ENCODE measurements at places on chromosomes 6 and 20.

- DNase-seq = no peak
These were observed 17.1 kb downstream of the DIDO1 start for GRCh38 chr20:62908971-62909791.

DNA sequence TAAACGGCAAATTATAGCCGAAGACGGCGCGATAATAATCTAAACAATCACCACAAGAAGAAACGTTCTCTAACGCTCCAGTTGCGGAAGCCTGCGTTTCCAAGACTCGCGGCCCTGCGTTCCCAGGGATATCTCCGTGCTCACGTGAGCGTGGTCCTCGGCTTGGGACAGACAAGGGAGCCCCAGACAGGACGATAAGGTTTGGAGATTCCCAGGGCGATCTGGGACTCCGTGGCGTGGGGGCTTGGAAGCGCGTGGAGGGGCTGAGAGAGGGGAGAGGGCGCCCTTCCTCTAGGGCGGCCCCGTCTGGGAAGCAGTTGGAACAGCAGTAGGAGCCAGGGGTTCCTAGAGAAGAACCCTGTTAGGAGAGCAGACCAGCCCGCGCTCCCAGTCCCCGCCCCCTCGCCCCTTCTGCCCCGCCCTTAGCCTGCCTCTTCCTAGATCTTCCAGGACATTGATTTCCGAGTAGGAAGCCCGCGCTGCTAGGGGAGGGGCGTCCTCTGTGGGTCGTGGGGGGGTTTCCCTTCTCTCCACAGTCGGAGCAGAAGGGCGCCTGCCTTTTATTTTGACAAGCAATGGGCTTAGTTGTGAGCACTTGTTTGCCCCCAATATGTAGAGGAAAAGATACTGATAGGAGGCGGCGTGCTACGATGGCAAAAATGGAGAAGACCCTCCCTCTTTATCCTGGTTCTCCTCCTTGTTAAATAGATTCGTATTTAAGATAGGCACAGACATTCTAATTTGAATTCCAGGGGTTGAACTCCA, 10.6 kb downstream of the NRN1 start:
- DNase-seq = peak; percentile 85

GRCh38 chr6:107554918-107555317, 65.0 kb downstream of the SOBP start:
- no peak for DNase-seq

GRCh38 chr20:20608641-20609040, 103.8 kb downstream of the RALGAPA2 start:
- no peak for DNase-seq

- DNase-seq = no peak
These were observed 158.6 kb upstream of the MLN start for GRCh38 chr6:33962246-33963027.

GRCh38 chr20:48676795-48677460, 150.9 kb downstream of the PREX1 start:
- no peak for DNase-seq

DNA sequence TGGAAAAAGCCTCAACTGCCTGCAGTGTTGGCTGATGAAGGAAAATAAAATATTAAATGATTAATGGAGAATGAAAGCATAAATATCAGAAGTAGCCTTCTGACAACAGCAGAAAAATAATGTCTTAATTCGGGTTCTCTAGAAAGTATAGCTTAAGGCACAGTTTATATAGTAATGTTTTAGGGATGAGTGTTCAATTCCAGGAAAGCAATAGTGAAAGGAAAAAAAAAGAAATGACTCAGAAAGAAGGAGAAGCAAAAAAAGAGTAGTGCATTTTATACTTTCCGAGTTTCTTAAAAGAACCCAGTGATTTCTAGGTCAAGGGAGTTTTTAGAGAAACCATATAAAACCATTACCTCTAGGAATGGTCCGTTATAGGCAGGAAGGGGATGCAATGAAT, 137.3 kb downstream of the HTR1B start:
- DNase-seq = no peak

- no peak for DNase-seq
These were observed 5.2 kb upstream of the VEGFA start for GRCh38 chr6:43764772-43765171.

DNA sequence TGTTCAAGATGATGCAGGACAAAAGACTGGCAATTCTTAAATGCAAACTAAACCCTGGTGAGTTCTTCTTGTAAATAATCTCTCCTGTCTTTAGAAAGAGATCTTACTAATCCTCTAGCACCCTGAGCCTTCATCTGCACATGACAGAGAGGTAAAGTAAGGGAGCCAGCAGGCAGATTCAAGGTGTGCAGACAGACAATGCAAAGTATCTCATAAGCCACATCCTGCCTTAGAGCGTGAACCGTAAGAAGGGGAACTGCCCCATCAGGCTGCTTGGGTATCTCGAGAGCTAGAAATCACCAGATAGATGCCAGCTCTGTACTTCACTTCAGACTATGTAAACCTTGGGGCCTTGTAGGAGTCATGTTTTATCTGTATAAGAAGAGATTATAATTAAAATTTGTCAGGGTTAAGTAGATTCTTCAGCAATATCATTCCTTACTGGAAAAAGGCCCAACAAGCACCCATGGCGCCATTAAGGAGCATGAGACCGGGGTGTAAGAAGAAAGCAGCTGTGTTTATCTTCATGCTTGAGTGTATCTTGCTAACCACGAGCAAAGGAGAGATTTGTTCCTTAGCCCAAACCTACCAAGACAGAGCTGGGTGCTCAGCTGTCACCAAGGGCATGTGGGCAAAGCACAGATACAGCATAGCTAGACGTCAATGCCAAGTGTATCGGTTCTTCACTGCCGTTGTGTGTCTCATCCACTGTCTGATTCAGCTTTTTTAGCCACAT, 24.4 kb downstream of the CNR1 start:
- DNase-seq = no peak

GRCh38 chr20:4040283-4041179, 25.2 kb upstream of the RNF24 start:
- no peak for DNase-seq

GRCh38 chr6:101824551-101825345, 431.2 kb downstream of the GRIK2 start:
- no peak for DNase-seq

DNA sequence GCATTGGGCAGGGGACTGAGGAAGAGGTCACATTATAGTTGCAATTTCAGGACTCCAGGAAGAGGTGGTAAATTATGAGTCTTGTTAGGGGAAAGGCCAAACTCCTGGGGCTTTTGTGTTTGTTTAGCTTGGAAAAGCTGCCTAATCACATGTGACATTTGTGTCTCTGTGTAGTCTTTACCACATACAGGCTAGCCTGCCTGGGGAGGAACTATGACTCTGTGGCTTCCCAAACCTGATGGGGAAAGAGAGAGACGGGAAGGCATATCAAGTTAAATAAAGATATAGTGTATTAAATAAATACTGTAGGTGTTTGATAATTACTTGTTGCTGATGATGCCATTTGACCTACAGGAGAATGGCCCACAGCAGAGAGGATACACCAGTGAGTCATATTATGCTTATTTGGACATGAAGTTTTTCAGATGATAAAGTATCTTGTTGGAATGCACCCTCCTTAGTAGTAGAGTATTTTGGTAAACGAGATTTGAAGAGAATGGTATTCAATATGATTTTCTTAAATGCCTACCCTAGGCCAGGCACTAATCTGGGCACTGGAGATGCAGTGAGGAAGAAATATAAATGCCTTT, 4.0 kb downstream of the BLTP3A start:
- no peak for DNase-seq

DNA sequence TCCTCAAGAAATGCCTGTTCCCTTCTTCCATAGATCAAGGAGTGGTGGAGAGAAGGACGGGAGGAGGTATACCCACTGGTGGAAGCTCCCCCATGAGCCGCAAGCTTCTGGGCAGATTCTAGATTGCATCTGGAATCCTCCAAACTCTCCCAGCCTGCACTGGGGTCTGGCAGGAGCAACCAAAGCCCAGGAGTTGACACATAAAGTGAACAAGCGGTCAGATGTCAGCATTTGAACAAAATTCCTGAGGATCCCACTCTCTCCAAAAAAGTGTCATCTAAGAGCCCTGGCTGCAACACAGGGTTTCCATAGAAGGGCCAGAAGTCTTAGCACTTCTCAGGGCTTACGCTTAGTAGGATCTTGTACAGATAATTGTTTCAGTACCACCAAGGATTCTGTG, 88.2 kb downstream of the KCNB1 start:
- DNase-seq = no peak

GRCh38 chr20:21027569-21027968, 78.6 kb downstream of the LINC00237 start:
- no peak for DNase-seq

DNA sequence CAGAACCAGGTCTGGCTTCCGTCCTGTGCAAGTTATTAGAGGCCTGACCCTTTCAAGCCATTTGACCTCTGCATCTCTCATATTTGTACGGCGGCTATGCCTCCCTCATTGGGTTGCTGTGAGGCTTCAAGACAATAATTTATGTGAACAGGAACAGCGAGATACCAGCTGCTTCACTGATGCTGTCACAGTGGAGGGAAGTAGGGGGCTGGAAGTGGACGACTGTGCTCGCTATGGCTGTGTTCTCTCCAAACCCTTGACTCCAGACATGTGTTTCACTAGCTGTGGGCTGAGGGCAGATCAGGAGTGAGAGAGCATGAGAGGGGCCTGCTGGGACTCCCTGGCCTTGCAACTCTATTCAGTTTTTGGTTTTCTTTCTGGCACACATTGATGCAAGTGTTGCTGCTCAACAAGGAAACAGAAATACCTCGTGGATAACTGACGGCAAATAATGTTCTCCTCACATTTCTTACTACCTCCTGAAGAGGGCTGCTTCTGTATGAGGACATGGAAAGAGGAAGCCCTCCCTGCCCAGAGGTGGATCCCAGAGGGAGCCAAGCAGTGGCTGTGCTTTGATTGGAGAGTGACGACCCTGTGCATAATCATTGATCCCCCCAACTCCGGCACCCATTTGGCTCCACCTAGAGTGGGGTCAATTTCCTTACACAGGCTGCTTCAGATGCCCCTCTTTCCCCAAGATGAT, 34.7 kb upstream of the SCP2D1 start:
- no peak for DNase-seq

DNA sequence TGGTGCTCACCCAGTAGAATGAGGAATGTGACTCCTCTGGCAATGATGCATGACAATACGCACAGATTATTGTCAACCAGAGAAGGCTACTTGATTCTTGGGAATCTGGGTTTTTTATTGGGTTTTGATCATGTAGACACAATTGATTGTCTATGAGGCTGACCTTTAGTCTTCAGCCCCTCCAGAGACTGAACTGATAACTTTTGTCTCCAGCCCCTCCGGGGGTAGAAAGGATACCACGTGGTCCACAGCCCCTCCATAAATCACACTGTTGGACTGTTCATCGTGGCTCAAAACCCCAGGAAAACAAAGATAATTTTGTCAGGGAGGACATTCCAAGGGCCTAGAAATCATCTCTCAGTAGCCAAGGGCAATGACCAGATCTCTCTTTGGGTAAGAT, 57.5 kb upstream of the ADGRF5 start:
- no peak for DNase-seq

DNA sequence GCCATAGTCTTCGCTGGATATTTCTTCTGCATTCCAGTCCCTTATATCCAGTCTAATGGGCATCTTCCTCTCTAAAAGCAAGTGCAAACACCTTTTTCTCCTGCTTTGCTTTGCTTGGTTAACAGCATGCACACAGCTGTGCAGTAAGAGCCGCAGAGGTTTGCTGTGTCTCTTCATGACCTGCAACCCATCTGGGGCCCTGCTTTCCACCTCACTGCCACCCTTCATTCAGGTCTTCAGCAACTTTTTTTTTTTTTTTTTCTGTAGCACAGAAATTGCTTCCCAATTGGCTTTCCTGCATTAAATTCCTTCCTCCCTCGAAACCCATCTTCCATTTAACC, 14.4 kb downstream of the NEDD9 start:
- DNase-seq = no peak

DNA sequence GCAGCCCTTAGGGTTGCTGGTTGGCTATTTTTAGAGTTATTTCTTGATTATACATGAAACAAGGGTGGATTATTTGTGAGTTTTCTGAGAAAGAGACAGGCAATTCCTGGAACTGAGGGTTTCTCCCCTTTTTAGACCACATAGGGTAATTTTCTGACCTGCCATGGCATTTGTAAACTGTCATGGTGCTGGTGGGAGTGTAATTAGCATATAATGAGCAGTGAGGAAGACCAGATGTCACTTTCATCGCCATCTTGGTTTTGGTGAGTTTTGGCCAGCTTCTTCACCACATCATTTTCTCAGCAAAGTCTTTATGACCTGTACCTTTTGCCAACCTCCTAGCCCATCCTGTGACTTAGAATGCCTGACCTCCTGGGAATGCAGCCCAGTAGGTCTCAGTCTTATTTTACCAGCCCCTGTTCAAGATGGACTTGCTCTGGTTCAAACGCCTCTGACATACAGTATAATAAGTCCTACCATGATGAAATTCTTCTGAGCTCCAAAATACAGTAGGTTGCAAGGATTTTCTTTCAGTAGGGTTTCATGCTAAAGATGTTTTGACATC, 117.1 kb downstream of the ISM1 start:
- no peak for DNase-seq

DNA sequence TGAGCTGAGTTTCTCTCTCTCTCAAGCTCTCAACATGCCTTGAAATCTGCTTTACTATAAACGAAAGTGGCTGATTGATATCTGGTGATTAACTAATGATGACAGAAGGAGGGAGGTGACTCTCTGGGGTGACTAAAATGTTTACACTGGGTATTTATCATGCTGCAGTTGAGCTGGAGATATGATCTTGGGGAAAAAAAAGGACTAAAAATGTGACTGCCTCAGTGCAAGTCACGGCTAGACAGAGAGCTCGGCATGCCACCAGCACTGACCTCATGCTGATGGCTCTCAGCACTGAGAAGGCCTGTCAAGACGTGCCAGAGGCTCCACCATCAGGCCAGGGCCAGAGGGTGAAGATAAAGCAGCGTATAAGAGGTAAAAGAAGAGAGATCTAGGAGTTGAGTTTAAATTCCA, 103.1 kb upstream of the SPACA1 start:
- DNase-seq = peak; percentile 76

- peak; percentile 55 for DNase-seq
These were observed 4.6 kb downstream of the HLA-DPB1 start for GRCh38 chr6:33080127-33081089.

DNA sequence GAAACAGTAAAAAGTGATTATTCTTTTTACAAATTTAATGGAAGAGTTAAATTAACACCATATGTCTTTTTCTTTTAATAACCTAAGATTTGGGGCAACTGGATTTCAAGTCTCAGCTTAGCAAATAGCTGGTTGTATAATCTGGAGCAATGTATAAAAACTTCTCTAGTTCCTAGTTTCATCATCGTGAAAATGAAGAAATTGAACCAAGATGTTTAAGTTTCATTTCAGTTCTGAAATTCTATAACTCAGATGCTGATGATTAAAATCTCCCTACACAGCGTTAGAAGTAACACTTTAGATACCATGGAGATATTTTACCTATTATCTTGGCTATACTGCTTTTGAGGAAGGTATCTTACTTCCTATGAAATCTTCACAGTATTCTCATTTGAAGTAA, 252.0 kb downstream of the KIF16B start:
- no peak for DNase-seq

GRCh38 chr6:75204959-75205775, 686 bp downstream of the COL12A1 start:
- DNase-seq = peak; percentile 57

GRCh38 chr20:62202083-62202395, 18.0 kb downstream of the HRH3 start:
- no peak for DNase-seq

GRCh38 chr20:10848810-10849370, 175.1 kb upstream of the JAG1 start:
- DNase-seq = peak; percentile 46

- no peak for DNase-seq
These were observed 1.6 kb downstream of the PRDM1 start for GRCh38 chr6:106087548-106088325.
